ENCODE measurements at places on chromosomes 1 and 21. TPM values are rescaled to one million over a fixed set of nuclear protein-coding genes. Genes with fewer than 3 reads are reported as not detected.

CYP2J2 gene
- total RNA-seq, result 3.4 TPM

GJC2 gene
- total RNA-seq, result 0.40 TPM

FAM177B gene
- 0.60 TPM for total RNA-seq

RYR2 gene
- total RNA-seq, result not detected

CLDN8 gene
- total RNA-seq, result not detected

WDR64 gene
- total RNA-seq, result 0.21 TPM

AMY1C gene
- not detected for total RNA-seq

NUDT4B gene
- 0.40 TPM for total RNA-seq

DNA sequence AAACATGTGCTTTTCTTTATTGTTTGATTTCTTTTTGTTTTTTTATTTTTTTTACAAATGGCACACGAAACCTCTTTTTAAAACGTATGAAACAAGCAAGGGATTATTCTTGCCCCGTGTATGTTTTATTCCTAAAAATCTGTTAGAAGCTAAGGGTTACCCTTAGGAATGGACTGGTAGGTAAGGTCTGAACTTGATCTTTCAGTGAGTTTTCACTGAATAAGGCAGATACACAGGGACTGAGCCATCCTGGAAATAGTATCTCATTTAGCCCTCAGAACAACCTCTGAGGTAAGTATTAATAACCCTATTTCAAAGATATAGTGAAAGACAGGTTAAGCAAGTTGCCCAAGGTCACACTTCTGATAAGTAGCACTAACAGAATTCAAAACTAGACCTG lies 6.0 kb downstream of the CD53 start:
- no peak for DNase-seq
- H3K36me3 ChIP-seq, result peaks cover 80% of the 10 kb centered on the region
- no peaks in the 10 kb centered on the region for H3K27me3 ChIP-seq
- peaks cover 68% of the 10 kb centered on the region for H3K4me1 ChIP-seq
- H3K4me3 ChIP-seq, result peak overlapping the region; percentile 71

DNA sequence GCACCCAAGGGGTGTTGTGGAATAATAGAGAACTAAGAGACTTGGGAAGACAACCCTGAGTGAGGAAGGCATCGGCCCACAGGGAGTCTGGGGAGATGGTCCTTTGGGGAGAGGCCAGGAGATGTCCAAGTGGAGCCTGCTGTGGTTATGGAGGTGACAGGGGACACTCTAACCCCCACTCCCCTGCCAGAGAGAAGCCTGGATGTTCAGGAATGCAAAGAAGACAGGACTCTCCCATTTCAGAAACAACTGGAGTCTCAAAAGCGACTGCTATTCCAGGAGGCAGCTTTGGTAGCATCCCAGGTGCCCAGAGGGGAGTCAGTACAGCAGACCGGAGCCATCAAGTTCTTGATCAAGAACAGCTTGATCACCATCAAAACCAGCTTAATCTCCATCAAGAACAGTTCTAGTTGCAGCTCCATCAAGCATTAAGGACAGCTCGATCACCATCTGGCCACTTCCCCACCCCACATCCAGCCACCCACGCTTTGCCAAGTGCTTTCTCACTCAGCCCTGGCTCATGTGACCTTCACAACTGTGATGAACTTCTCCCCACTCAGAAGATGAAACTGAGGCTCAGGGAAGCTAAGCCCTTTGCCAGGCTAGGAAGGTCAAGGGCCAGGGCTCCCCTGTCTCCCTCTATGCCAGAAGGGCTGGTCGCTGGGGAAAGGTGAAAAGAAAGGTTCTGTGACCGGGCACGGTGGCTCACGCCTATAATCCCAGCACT lies 743 bp downstream of the CD52 start:
- H3K4me1 ChIP-seq, result peaks cover 71% of the 10 kb centered on the region
- H3K27me3 ChIP-seq, result no peaks in the 10 kb centered on the region
- H3K4me3 ChIP-seq, result peak overlapping the region; percentile 80
- DNase-seq, result peak; percentile 14
- H3K36me3 ChIP-seq, result peaks cover 46% of the 10 kb centered on the region

GRCh38 chr1:29688471-29689365 lies 452.4 kb downstream of the PTPRU start:
- DNase-seq, result no peak
- no peak overlapping the region for H3K27ac ChIP-seq
- H3K36me3 ChIP-seq, result no peaks in the 10 kb centered on the region
- H3K27me3 ChIP-seq, result peaks cover 12% of the 10 kb centered on the region
- peaks cover 15% of the 10 kb centered on the region for H3K4me1 ChIP-seq

DNA sequence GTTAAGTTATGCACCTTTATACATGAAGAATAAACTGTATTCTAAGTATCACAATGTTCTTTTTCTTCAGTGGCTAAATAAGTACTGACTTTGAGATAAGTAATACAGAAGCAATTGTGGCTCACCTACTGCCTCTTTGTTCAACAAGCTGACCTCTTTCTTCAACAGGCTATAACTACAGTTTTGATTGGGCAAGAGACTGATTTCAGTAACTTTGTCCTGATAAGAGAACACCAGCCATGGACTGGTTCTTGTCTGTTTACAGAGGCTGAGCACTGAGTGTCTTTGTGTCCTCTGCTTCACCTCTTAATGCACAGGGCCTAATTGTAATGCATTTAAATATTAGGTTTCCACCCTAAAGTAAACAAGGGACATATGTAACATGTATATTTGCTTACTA lies 34.6 kb upstream of the PDE4B start:
- H3K27ac ChIP-seq, result no peak overlapping the region
- no peak for DNase-seq
- no peaks in the 10 kb centered on the region for H3K4me1 ChIP-seq
- H3K4me3 ChIP-seq, result no peak overlapping the region
- H3K27me3 ChIP-seq, result peaks cover 9% of the 10 kb centered on the region

DNA sequence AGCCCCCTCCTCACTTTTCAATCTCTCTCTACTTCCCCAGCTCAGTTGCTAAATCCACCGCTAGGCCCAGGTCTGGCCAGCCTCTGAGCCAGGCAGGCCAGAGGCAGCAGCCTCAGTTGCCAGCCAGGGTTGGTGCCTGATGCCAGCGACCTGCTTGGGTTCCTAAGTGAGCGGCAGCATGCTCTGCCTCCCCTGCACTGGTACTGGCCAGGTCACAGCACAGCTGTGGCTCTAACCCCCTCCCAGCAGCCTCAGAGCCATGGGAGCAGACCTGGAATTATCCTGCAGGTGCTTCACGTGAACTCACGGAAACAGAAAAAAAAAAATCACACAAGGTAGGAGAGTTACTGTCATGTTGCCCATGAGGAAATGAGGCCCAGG lies 82.5 kb upstream of the ATF3 start:
- H3K27ac ChIP-seq, result no peak overlapping the region
- no peak for DNase-seq
- peaks cover 20% of the 10 kb centered on the region for H3K27me3 ChIP-seq
- no peaks in the 10 kb centered on the region for H3K4me1 ChIP-seq
- no peaks in the 10 kb centered on the region for H3K36me3 ChIP-seq
- no peak overlapping the region for H3K4me3 ChIP-seq

DNA sequence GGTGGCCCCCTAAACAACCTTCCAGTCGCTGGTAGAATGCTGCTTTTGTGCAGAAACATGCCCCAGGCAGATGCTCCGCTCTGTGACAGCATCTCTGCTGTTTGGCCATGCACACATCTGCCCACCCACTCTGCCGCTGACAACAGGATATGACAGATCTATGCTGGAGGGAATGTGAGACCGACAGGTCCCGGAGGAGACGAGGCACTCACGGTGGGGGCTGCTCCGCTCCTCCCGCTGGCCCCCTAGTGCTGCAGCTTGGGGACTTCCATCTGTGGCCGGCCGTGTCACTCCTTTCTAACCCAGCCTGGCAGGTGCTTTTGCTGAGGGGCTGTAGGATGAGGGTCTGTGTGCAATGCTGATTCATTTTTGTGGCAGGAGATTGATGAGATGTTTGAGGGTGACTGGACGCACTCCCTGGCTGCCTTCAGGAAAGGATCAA lies 49.1 kb upstream of the DMRTB1 start:
- H3K4me3 ChIP-seq, result no peak overlapping the region
- H3K4me1 ChIP-seq, result peaks cover 44% of the 10 kb centered on the region
- DNase-seq, result no peak
- no peak overlapping the region for H3K27ac ChIP-seq
- H3K36me3 ChIP-seq, result no peaks in the 10 kb centered on the region

- no peak overlapping the region for H3K4me3 ChIP-seq
- peaks cover 17% of the 10 kb centered on the region for H3K27me3 ChIP-seq
- no peaks in the 10 kb centered on the region for H3K36me3 ChIP-seq
- H3K4me1 ChIP-seq, result peaks cover 8% of the 10 kb centered on the region
- no peak for DNase-seq
Measured at GRCh38 chr1:47180603-47181094, 9.2 kb downstream of the PDZK1IP1 start.

DNA sequence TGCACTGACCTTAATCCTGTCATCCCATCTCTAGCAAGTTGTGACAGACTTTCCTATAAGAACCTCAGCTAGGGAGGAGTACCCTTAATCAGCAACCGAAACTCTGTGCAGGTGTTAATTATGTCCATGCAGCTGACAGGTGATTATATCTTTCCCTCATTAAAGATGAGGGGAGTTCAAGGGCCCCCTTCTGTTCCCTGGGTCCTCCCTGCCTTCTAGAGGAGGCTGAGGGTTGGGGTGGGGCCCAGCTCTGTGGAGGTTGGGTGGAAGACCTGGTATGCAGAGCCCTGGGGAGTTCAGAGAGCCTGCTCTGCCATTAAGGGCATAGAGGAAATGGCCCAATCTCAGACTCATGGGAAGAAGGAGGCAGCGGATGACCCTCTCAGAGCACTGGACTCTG lies 35.6 kb upstream of the CRNN start:
- H3K4me3 ChIP-seq, result no peak overlapping the region
- peaks cover 15% of the 10 kb centered on the region for H3K27me3 ChIP-seq
- H3K4me1 ChIP-seq, result no peaks in the 10 kb centered on the region
- no peak for DNase-seq
- no peaks in the 10 kb centered on the region for H3K36me3 ChIP-seq
- H3K27ac ChIP-seq, result no peak overlapping the region

GRCh38 chr21:42495765-42496119 lies 282 bp downstream of the RSPH1 start:
- peaks cover 6% of the 10 kb centered on the region for H3K27me3 ChIP-seq
- H3K4me1 ChIP-seq, result peaks cover 24% of the 10 kb centered on the region
- DNase-seq, result no peak
- peak overlapping the region; percentile 78 for H3K27ac ChIP-seq
- H3K4me3 ChIP-seq, result peak overlapping the region; percentile 84

- peaks cover 11% of the 10 kb centered on the region for H3K27me3 ChIP-seq
- H3K4me3 ChIP-seq, result no peak overlapping the region
- H3K4me1 ChIP-seq, result no peaks in the 10 kb centered on the region
- H3K36me3 ChIP-seq, result no peaks in the 10 kb centered on the region
- DNase-seq, result no peak
- H3K27ac ChIP-seq, result no peak overlapping the region
Measured at GRCh38 chr1:234014208-234014607, 109.7 kb downstream of the SLC35F3 start.

- no peak for DNase-seq
- no peaks in the 10 kb centered on the region for H3K36me3 ChIP-seq
Measured at GRCh38 chr1:241396747-241397681, 40.0 kb upstream of the RGS7 start.

DNA sequence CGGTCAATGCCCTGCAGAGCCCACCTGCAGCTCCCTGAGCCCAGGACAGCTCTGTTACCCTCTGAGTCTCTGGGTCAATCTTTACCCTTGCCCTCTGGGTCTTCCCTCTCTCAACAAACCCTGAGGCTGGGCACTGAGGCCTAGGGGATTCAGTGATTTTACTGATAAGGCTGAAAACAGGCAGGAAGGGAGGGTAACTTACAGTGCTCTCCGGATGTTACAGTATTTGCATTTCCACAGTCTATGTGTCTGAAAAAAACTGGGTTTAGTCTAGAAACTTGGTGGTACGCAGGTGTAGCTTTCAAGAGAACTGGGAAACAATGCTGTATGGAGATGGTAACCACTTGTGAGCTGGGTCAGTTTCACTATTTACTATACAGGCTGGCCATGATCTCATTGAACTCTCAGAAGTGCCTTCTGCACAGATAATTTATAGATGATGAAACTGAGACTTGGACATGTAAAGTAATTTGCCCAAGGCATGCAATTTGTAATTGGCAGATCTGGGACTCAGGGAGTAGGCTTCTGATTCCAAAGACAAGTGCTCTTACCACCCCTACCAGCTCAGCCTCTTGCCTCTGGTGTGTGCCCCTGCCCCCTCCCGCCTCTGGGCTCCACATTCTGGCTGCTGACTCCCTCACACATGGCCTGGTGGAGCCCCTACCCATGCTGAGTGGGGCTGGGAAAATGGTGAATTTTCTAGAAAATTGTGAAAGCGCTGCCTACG lies 48.8 kb downstream of the TENT5C start:
- peak overlapping the region; percentile 16 for H3K4me3 ChIP-seq
- H3K36me3 ChIP-seq, result peaks cover 2% of the 10 kb centered on the region
- peak overlapping the region; percentile 90 for H3K27ac ChIP-seq
- peaks cover 13% of the 10 kb centered on the region for H3K27me3 ChIP-seq
- H3K4me1 ChIP-seq, result peaks cover 78% of the 10 kb centered on the region
- no peak for DNase-seq

- peak overlapping the region; percentile 98 for H3K27ac ChIP-seq
- peaks cover 9% of the 10 kb centered on the region for H3K36me3 ChIP-seq
- no peaks in the 10 kb centered on the region for H3K27me3 ChIP-seq
- peaks cover 35% of the 10 kb centered on the region for H3K4me1 ChIP-seq
- DNase-seq, result peak; percentile 41
- peak overlapping the region; percentile 90 for H3K4me3 ChIP-seq
Measured at GRCh38 chr1:15835205-15835740, 12.2 kb upstream of the SPEN start.

DNA sequence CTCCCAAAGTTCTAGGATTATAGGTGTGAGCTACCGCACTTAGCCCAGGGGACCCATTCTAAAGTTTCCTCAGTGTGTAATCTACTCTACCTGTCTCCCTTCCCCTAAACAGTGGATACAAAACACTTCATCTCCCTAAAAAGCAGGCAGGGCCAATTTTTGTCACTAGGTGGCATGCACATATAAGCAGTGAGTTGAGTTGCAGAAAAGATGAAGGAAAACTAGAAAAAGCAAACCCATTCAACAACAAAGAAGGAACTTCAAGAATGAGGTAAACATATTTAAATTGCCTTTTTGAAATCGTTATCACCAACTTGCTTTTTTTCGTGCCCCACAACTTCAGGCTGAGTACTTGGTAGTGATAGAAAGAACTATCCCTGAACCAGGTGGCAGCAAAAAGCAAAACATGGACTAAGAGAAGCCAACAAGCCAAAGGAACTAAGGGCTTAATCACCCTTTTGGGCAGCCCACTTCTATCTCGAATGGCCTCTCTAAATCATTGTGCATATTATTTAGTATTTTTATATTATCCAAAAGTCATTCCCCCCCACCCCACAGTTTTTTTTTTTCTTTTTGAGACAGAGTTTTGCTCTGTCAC lies 19.7 kb upstream of the ALDH9A1 start:
- no peak overlapping the region for H3K27ac ChIP-seq
- no peak overlapping the region for H3K4me3 ChIP-seq
- H3K27me3 ChIP-seq, result peaks cover 6% of the 10 kb centered on the region
- H3K4me1 ChIP-seq, result no peaks in the 10 kb centered on the region
- H3K36me3 ChIP-seq, result no peaks in the 10 kb centered on the region
- DNase-seq, result peak; percentile 65

GRCh38 chr21:25614441-25614840 lies 7.2 kb upstream of the MRPL39 start:
- H3K36me3 ChIP-seq, result no peaks in the 10 kb centered on the region
- H3K4me3 ChIP-seq, result no peak overlapping the region
- DNase-seq, result no peak
- no peak overlapping the region for H3K27ac ChIP-seq

- H3K4me3 ChIP-seq, result no peak overlapping the region
- no peaks in the 10 kb centered on the region for H3K4me1 ChIP-seq
- no peak for DNase-seq
- H3K36me3 ChIP-seq, result no peaks in the 10 kb centered on the region
Measured at GRCh38 chr1:182229451-182229850, 162.1 kb downstream of the GLUL start.

GRCh38 chr1:64029037-64029436 lies 174.4 kb upstream of the UBE2U start:
- no peak overlapping the region for H3K4me3 ChIP-seq
- H3K27me3 ChIP-seq, result no peaks in the 10 kb centered on the region
- H3K4me1 ChIP-seq, result no peaks in the 10 kb centered on the region
- DNase-seq, result no peak
- H3K27ac ChIP-seq, result no peak overlapping the region
